ENCODE measurements at places on chromosomes 6 and 20.
A peak's percentile ranks its signal among the peaks of the same experiment; 100 is the strongest.

DNA sequence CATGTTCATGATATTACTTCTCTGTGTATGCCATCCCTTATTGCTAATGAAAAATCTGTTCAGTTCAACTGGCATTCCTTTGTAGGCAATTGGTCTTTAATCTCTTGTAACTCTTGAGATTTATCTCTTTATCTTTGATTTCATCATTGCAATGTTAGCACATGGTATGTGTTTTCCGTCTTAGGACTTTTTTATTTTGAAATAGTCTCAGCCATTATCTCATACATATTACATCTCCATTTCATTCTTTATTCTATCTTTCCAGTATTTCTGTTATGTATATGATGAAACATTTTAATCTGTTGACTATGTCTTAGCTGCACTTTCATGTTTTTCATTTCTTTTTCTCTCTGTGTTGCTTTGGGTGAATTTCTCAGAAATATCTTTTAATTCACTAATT lies 58.1 kb downstream of the VSTM2L start:
- no peak for DNase-seq

- no peak for DNase-seq
Observed at GRCh38 chr20:39013662-39014109, 51.5 kb downstream of the DHX35 start.

DNA sequence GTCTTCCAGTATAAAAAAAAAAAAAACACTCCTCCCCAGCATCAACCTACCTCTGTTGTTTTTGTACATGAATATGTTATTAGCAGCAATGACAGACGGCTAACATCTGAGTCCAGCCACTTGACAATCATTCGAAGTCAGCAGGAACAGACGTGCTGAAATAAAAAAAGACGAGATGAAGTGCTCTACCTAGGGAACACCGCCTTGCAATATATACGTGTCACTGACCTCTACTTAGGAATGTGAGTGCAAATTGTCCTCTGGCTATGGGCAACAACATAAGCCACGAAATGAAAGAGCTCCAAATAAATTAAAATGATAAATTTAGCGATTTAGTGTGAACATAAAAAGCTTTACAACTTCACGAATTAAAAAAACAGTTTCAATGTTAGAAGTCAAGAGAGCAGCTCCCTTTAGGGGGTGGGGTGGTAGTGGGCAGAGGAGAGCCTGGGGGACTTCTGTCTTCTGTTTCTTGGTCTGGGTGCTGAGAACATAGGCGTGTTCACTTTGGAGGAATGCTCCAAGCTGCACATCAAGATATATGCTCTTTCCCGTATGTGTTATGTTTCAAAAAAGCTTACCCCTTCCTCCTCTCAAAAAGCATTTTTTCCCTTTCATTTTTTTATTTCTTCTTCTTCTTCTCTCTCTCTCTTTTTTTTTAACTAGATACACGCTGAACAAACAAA lies 23.3 kb downstream of the EDN1 start:
- no peak for DNase-seq

DNA sequence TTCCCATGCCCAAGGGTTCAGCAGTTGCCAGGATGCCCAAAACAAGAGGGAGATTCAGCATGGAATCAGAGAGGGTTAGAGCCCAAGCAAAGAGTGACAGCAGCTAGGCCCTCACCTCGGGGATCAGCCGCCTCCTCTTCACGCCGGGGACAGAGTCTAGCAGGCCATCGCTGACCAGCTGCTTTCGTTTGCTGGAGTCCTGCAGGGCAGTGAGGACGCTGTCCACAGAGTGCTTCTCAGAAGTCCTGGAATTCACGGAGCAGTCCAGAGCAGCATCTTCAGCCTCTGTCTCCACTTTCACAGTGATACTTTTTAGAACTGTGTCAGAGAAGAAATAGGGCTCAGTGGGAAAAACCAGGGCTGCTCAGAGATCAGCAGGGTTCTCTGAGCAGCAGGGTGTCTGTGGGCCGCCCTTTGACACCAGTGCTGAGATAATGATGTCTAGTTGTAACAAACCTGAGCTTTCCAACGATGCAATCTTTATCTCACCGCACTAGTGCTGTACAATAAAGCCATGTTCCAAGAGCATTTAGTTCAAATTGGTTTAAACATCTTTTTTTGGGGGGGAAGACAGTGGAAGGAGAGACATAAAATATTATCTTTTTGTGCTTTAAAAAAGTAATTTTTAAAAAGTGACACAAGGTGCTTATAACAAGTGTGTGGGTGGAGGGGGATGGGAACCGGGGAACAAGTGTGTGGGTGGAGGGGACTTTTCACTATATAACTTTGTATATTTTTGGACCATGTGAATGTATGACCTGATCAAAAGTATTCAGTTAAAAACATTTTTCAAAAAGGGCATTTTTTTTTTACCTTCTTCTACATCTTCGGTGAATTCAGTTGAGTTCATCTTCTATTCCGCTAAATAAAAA lies 16.6 kb downstream of the BEND3 start:
- DNase-seq: no peak

DNA sequence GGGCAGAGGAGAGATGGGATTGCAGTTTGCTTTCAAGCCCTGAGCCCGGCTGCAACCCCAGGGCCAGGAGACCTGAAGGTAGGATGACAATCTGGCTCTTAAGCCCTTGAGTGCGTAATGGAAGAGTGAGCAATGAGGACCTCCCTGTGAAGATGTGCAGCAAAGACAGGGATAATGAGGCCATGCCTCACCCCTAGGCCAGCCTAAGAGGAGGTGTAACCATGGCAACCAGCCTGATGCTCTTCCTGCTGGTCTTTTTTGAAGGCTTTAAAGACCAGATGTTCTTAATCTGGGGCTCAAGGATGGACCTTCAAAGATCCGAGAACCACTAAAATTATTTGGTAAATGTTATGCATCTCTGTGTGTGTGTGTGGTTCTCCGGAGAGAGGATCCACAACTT lies 8.2 kb downstream of the ARHGAP40 start:
- peak; percentile 27 for DNase-seq

Measured in GM23338 (cell line).